ENCODE measurements at places on chromosomes 11 and 22.

DNA sequence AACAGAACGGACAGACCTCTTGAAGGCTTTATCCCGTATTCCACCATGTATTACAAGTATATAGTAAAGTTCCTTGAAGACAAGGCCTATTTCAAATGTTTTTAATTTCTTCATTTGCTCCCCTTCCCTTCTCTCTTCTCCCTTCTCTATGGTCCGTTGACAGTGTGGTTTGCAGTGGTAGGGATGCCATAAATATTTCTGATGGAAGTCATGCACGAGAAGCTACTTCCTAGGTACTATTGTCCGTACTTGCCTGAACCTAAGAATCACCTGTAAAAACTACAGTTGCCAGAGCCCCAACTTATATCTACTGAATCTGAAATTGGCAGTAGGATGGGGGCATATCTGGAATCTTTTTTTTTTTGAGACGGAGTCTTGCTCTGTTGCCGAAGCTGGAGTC, 2.8 kb downstream of the PISD start:
- DNase-seq, result no peak

DNA sequence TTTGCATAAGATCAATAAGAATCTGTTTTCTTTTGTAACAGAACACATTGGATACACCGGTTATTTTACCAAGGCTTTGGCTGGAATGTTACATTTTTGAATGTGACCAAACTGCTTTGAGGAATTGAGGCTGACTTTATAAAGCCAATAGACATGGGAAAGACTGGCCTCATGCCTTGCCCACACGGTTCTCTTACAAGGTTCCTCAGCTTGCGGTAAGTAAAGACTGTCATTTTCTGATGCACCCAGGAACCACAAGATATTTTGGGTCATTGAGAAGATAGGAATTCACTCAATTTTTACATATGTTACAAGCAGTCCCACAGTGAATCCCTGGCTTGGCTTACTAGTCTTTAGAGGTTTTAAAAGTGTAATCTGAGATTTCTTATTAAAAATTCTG, 23.9 kb downstream of the OR10A6 start:
- no peak for DNase-seq

GRCh38 chr22:24060375-24060788, 49.3 kb downstream of the CABIN1 start:
- DNase-seq, result no peak

GRCh38 chr22:24695561-24696511, 78.7 kb downstream of the PIWIL3 start:
- no peak for DNase-seq

DNA sequence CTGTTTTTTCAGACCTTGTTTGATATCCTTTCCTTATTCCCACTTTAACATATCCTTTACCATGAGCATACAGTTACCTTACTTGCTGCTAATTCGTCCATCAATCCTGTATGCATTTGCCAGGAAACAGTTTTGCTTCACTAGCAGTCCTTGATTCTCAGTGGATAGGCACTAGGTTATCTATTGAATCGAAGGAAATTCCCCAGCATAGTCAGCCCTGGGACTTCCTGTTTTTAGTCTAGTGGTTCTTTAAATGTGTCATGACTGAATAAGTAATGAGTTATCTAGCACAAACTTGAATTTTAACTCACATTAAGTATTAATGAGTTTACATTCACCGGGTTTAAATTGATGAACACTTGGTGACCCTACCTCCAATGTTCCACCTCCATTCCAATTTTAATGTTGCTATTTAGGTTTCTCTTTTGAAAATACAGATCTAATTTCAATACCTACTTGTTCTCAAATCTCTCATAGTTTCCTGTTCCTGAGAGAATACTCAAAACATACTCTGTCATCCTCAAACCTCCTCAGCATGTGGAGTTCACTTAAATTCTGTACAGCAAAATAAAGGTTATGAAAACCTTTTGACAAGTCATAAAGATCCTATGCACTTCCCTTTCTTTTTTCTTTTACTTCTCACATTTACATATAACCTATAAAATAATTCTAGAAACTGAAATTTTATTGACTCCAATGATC, 1375.1 kb upstream of the TENM4 start:
- DNase-seq, result no peak

DNA sequence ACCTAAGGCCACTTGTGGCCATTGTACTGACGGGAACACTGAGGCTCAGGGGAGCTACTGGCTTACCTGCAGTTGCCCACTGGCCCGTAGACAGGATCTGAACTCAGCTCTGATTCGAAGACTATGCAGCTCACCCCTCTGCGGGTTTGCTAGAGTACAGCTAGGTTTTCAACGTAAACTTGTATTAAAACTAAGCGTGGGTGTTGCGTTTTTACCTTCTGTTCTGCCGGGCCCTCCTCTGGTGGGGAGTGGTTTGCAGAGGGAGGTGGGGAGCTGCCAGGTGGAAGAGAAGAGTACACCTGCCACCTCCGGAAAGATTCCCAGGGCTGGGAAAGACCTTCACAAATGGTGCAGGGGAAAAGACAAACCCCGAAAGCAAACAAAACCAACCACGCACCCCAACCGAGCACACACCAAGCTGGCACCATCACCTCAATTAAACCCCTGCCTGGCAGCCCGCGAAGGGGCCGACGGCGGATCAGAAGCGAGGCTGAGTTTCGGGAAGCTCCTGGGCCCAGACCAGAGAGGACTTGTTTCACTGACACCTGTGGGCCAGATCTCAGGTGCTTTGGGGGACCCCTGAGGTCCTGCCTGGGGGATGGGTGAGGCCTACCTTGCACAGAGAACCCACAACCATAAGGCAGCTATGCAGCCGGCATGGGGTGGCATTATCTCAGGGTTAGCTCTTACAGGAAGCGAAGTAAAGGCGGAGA, 37.7 kb downstream of the SHISAL1 start:
- no peak for DNase-seq

GRCh38 chr11:65503368-65503948, 4.6 kb downstream of the MALAT1 start:
- DNase-seq, result no peak

GRCh38 chr22:46849101-46849500, 86.7 kb downstream of the TBC1D22A start:
- DNase-seq, result no peak

DNA sequence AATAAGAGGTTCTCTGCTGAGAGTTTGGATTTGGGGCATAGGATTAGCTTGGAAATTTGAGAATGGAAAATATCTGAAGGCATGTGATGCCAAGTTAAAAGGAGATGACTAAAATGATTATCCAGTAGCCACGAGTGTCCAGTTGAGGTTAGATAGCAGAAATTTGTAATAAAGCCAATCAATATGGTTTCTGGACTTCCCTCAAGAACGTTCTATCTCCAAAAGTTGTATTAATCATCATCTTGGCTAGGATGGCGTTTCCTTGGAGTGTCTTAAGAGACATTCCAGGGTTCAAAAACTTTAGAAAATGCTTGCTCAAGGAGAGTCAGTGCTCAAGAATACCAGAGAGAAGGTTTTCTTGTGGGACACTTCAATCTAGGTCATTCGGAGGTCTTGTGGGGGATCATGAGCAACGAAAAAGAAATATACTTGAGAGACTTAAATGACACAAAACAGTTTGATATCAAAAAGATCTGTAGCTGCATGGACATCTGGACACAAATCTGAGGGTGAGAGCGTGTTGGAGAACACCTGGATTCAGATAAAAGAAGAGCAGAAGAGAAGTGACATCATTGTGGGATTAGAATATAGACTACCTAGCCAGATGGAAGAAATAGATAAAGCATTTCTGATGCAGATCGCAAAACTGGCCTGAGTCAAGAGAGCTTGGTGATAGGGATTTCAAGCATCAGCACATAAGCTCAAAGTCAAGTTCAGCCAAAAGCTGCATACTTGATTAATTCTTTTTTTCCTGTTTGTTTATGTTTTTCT, 97.7 kb downstream of the ARFGAP2 start:
- no peak for DNase-seq

DNA sequence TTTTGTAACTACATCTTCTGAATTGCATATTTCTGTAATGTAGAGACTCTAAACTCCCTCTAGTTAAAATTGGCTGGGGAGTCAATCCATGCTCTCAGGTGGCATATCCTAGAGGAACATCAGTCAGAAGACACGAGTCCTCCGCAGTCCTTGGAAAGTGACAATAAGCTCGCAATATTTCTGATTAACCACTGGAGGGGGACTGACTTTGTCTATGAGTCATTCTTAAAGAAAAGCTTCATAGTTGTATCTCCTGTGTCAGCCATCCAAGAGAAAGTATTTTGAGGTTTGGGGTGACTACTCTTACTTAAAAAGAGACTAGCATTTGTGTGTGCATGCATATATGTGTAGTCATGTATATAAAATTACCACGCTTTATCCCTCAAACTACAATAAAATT, 60.2 kb downstream of the SLN start:
- no peak for DNase-seq

- no peak for DNase-seq
Measured at GRCh38 chr11:66012946-66013761, 1.3 kb downstream of the CST6 start.

- no peak for DNase-seq
Measured at GRCh38 chr11:65180877-65181568, 705 bp upstream of the CAPN1 start.

DNA sequence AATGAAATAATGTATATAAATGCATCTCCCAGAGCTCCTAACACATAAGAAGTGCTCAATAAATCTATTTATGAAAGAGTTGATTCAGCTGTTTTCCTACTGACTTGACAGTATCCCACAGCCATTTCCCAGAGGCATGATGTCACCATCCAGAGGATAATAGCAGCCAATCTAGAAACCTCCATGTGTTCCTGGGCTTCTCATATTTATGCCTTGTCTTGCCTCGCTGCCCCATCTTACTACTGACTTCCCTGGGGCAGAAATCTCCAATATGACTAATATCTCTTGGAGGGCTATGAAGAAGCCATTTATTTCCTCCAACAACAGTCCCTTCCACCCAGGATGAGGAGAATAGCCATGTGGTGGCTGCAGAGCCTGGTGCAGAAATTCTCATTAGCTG, 115.4 kb upstream of the NAV2 start:
- no peak for DNase-seq

DNA sequence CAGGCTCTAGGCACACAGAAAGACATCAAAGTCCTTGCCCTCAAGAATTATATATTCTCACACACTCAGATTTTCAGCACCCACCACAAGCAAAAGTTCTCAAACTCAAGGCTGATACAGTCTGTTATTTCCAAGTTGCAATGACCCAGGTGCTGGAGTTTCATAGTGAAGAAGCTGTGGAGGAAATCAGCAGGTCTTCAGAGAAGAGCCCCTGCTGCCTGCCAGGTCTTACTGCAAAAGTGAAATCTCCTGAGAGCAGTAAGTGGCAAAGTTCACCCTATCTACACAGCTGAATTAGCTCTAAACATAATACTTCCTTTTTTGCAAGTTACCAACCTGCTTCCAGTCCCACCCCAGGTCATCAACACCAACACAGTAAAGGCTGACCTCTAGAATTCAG, 64.6 kb downstream of the RPL27A start:
- no peak for DNase-seq

- no peak for DNase-seq
Measured at GRCh38 chr11:12160680-12161079, 50.3 kb downstream of the MICAL2 start.

GRCh38 chr11:125168918-125169456, 4.4 kb downstream of the PKNOX2 start:
- DNase-seq, result no peak

GRCh38 chr11:123719452-123719851, 22.0 kb downstream of the ZNF202 start:
- DNase-seq, result no peak

- no peak for DNase-seq
Measured at GRCh38 chr11:116180806-116181600, 591.8 kb downstream of the BUD13 start.

DNA sequence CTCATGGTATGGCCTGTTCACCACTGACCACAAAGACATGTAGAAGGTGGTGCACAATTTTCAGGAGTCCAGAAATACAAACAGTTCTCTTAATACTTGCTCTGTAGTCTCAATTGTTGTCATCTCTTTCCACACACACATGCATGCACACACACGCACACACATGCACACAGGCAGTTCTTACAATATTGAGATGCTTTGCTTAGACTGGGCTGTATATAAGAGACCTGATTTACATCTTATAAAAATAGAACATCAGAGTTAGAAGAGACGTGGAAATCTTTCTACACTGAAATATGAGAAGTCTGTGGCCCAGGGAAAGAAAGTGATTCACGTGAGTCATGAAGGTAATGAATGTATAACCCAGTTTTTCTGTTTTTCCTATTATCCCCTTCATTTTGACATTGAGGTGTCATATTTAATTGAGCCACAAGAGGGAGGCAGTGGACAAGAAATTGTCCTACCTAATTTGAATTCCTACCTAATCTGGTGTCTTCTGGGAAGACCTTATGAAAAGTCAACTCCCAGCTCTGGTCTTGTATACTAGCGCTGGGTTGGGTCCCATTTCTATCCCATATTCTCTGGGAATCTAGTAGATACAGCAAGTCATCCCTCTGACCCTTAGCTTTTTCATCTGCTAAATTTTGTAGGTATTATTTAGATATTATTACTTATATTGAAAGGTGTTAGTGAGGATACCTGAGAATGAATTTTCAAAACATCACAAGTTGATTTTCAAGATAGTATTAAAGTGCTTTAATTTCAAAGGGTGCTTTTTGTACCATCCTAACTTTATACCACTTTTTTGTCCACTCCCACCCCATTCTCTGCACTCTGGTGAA, 14.9 kb upstream of the MS4A4A start:
- no peak for DNase-seq

DNA sequence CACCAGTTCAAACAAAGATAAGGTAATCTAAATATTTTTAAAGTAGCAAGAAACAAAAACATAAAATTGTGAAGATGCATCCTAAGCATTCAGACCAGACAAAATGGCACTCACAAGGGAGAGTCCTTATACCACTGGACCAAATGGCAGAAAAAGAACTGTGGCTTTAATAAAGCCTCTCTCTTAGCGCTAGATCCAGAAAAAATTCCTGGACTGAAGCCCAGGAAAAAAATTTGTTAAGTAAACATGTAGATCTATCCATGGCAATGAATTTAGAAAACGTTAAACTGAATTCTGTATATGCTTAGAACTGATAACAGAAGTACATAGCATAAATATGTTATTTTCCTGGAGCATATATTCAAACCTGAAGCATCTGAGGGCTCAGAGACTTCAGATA, 11.8 kb upstream of the CD59 start:
- no peak for DNase-seq

DNA sequence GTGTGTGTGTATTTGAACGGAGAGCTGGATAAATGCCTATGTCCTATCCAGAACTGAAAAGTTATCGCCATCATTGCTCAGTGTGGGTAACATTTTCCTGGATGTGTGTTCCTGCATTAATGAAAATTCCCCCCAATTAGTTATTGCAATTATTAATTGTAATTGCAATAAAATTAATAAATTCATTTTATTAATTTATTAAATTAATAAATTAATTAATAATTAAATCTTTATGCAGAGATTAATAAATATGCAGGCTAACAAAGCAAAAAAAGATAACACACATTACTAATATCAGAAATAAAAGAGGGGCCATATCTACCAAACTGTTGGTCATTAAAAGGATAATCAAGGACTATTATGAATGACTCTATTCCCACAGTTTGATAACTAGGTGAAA, 3.6 kb downstream of the RFPL3 start:
- DNase-seq, result no peak

GRCh38 chr22:17724678-17725499, 49.4 kb downstream of the BID start:
- DNase-seq, result no peak
